ENCODE measurements at places on chromosomes 1 and 21.

- DNase-seq, result no peak
Observed at GRCh38 chr1:48560577-48560976, 88.6 kb upstream of the SPATA6 start.

DNA sequence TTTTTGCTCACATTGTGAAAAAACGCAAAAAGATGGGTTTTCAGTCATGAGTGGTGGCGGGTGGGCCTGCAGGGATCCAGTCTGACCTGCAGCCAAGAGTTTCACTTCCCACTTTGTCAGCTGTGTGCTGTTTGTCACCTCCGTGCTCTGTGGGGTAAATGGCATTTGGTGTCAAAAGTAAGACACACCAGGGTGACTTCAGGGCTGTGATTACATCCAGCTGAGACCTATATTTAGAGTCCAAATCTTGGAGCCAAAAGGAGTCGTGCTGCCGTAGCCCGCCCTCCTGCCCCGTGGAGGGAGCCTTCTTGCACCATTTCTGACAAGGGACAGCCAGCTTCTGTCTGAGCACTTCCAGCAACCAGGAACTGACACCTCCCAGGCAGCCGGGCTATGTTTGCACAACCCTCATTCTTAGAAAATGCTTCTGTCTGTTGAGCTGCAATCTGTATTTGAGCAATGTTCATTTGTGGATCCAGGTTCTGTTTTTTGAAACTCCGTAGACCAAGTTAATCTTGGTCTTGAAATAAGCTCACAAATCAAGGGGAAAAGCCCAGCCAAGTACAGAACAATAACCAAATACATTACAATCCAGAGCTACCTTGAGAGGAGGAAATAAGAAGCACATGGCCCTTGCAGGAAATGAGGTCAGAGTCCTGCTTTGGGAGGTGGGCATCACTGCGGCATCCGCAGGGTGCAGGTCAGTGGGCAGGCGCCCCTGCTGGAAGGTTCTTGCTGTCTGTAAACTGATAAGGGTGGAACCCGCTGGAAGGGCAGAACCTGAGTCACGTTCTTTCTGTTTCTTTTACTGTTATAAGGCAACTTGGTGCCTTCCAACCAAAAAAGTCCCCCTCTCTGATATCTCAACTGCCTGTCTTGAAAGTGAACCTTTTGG is 14.4 kb downstream of the ABCG1 start:
- peak; percentile 80 for DNase-seq

GRCh38 chr1:201877877-201878401 is 10.8 kb upstream of the SHISA4 start:
- DNase-seq, result peak; percentile 45

- no peak for DNase-seq
Observed at GRCh38 chr21:46425571-46425970, 33.1 kb upstream of the DIP2A start.

- DNase-seq, result no peak
Observed at GRCh38 chr1:185532856-185533255, 201.3 kb upstream of the HMCN1 start.

DNA sequence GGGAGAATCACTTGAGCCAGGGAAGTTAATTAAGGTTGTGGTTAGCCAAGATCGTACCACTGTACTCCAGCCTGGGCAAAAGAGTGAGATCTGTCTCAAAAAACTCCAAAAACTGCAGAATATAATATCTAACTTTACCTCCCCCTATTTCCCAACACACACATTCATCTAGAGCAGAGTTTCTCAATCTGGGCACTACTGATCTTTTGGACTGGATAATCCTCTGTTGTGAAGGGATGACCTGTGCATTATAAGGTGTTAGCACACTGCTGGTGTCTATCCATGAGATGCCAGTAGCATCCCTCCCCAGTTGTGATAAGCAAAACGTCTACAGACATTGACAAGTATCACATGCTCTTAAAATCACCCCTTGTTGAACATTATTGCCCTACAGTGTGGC is 61.8 kb downstream of the RGS13 start:
- DNase-seq, result no peak

- no peak for DNase-seq
Observed at GRCh38 chr1:8020032-8020431, 6.1 kb downstream of the ERRFI1 start.

GRCh38 chr1:114122941-114123618 is 30.6 kb downstream of the SYT6 start:
- no peak for DNase-seq

GRCh38 chr1:9119745-9120144 is 9.2 kb downstream of the GPR157 start:
- DNase-seq, result no peak

- no peak for DNase-seq
Observed at GRCh38 chr1:16021681-16022080, at the start of gene CLCNKA. CLCNKA (plus strand) TSS chr1:16022036; CDS start chr1:16022620, 584 bp downstream.

DNA sequence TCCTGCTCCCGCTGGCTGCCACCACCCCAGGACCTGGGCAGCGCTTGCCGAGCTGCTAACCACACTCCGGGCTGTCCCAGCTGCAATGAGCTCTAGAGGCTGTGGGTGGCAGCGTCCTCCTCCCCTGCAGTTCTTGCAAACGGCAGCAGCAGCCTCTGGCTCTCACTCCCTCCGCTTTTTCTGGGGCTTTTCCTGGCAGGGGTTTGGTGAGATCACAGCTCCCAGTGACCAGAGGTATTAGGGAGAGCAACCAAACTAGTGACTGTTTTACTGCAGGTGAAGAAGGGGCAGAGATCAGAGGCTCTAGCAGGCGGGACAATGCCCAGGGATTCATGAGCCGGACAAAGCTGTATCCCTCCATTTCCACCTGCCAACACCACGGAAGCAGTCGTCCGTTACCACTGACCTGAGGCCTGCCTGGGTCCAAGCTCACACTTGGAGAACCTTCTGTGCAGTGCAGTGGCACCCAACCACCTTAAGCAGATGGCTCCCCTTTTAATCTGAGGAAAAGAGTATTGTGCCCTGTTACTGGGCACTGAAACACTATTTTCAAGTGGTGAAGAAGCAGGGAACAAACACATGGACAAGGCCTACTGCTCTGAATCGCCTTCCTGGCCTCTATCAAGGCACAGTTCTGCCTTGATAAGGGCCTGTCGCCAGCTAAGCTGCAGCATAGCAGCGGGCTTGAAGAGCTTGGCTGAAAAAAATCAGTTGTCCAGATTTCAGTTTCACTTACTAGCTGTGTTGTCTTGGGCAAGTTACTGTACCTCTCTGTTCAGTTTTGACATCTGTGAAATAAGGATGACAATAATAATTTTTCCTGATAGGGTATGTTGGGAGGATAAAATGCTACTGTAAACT is at the start of gene F5:
Gene F5 (minus strand): TSS at position 87 of the 861 bp plus-strand sequence. CDS start 95 bp downstream, outside the sequence.
- peak; percentile 47 for DNase-seq

DNA sequence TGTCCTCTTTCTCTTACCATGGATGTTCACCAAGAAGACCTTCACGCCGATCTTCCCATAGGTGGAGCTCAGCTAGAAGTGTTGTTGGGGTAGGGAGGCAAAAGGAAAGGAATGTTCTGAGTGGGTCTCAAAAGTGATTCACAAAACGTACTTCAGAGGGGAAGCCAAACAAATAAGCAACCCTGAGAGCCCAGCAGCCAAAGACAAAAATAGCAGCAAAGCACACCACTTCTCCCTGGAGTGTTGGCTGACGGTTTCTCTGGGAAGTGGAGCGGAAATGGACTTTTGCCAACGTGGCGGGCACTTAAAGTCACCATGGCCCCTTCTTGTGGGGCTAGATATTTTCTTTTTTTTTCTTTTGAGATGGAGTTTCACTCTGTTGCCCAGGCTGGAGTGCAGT is 23.1 kb downstream of the SLC26A9 start:
- no peak for DNase-seq

DNA sequence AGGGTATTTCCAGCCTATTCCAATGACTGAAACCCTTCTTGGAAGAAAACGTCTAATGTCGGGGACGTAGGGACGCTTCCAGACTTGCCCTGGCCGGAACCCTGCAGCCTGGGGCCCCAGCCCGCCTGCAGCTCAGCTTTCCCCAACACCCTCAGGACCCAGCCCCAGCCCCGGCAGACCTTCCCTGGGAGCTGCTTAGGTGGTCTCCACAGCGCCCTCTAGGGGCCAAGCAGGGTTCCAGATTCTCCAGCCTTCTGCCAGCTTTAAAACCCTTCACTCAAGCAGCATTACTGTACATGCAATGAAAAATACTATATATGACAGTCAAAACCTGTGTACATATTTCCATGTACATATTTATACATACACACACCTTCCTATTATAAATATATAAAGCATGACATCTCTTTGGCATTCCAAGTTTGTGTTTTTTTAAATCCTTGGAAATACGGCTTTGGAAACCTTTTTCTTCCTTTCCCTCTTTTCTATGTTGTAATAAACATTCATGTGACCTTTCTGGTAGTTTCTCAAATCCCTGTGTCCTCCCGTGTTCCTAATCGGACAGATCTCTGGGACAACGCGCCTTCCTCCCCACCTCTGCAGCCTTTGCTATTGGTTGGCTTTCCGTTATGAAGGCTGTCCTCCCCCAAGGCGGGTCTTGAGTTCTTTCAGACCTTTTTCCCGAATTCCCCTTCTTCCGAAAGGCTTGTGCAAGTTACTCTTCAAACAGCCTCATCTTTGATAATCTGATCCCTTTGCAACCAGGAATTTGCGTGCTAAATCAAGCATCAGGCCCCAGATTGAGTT is 60.3 kb downstream of the STUM start:
- peak; percentile 86 for DNase-seq

DNA sequence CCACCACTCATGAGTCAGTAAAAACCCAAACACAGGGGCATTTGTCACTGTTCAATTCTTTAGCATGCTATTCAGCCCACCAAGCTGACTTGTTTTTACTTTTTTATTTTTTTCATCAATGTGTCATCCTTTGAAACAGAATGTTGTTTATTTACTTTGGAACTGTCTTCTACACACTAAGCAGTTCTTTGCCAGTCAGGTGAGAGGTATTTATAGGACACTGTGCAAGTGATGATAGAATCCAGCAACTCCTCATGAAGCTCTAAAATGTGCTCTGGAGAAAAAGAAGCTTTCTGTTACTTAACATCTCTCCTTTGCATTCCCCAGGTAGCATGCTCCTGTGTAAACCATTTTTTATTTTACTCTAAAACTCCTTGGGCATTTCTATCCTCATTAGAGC is 582.0 kb upstream of the TMPRSS15 start:
- DNase-seq, result no peak

- no peak for DNase-seq
Observed at GRCh38 chr21:36461918-36462486, 17.9 kb downstream of the CLDN14 start.

DNA sequence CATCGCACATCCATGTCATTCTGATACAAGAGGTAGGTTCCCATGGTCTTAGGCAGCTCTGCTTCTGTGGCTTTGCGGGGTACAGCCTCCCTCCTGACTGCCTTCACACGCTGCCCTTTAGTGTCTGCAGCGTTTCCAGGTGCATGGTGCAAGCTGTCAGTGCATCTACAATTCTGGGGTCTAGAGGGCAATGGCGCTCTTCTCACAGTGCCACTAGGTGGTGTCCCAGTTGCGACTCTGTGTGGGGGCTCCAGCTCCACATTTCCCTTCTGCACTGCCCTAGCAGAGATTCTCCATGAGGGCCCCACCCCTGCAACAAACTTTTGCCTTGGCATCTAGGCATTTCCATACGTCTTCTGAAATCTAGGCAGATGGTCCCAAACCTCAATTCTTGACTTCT is 138.2 kb upstream of the BRINP3 start:
- DNase-seq, result no peak

GRCh38 chr1:168572633-168573032 is 3.8 kb upstream of the XCL1 start:
- DNase-seq, result no peak
